ENCODE measurements at places on chromosomes 3 and 15.
A peak's percentile ranks its signal among the peaks of the same experiment; 100 is the strongest.

DNA sequence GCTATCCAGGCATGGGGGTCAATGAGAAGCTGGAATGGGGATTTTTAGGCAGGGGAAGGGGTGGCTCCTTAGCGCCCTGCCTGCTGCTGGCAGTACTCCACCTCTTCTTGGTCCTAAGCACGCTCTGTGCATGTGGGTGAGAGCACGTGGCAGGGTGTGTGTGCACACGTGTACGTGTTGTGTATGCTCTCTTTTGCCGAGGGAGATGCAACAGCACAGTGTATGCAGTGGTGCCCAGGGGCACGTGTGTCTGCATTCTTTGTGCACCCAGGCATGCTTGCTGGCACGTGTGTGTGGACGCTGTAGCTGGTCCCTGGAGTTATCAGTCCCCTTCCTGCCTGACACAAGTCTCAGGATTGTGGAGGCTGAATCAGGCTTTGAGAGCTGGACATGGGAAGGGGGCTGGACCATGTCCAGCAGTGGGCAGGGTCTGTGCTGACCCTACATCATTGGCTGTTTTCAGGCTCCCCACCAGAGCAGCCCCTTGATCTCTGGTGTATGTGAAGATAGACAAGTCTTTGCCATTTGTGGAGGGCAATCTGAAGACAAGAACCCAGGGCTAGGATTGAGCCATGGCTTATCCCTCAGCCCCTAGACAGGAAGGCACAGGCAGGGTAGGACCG is 1.9 kb upstream of the CAMKV start:
- no peak for DNase-seq

- no peak for DNase-seq
Observed at GRCh38 chr3:36814776-36815175, 50.4 kb upstream of the DCLK3 start.

GRCh38 chr3:137099364-137100219 is 141.8 kb downstream of the IL20RB start:
- DNase-seq: no peak

GRCh38 chr15:52100807-52101442 is 11.7 kb downstream of the BCL2L10 start:
- DNase-seq: peak; percentile 71

DNA sequence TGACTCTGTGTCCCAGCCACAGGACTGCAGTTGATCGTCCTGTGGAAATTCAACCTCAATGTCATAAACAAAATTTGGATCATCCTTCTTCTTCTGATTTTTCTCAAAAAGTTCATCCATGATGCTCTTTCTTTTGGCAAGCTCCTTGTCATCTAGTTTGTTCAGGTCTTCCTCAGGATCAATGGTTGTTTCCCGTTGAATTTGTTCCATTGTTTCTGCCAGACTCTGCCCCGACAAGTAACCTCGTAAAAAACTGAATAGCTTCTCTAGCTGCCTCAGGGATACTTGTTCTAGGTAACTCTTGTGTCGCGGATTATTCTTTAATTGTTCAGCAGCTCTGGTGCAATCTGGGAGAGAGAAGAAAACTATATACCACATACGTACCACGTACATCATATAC is 4.5 kb downstream of the CEP19 start:
- no peak for DNase-seq
